ENCODE measurements at places on chromosomes 2 and 18.

GRCh38 chr2:5980450-5981190, 288.4 kb downstream of the SOX11 start:
- no peak for DNase-seq

- no peak for DNase-seq
Measured at GRCh38 chr2:60485055-60485454, 68.4 kb downstream of the BCL11A start.

DNA sequence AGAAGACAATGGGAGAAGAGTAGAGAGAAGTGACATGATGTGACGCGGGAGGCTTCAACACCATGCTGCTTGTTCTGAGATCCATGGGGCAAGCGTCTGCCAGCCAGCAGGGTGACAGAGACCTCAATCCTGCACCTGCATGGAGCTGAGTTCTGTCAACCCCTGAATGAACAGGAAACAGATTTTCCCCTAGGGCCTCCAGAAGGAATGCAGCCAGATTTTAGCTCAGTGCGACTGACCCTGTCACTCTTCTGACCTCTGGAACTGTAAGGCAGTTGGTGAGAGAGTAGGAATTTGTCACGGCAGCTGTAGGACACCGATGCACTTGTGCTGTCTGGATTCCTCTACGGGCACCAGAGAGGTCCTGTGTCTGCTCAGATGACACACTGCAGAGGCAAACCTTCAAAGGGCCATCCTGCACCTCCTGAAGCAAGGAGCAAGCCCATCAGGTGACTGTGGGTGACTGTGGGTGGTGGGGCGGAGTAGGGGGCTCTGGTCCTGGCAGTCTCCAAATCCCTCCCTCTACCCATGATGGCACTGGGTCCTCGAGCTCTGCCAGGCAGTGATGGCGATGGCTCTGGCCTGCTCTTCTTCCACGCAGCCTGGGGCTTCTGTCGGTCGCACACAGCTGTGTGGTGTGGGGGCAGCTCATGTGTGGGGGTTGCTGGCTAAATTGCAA, 194.3 kb upstream of the TWIST2 start:
- no peak for DNase-seq

- DNase-seq: no peak
Measured at GRCh38 chr2:165497659-165498317, 28.3 kb downstream of the CSRNP3 start.

DNA sequence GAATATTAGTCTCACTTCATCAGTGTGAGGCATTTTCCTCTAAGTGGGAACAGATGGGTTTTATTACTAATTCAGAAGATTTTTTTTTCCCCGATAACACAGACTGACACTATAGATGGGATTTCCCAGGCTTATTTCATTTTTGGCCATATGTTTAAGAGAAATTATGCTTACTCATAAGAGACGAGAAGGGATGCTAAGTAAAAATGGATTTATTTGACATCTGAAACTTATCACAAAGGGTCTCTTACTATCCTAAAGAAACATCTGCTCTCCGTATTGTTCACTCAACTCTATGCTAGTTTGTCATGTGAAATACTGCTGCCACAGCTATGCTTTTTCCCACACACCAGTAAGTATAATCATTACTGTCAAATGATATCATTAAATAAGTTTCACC, 1476.3 kb downstream of the LRP1B start:
- no peak for DNase-seq

DNA sequence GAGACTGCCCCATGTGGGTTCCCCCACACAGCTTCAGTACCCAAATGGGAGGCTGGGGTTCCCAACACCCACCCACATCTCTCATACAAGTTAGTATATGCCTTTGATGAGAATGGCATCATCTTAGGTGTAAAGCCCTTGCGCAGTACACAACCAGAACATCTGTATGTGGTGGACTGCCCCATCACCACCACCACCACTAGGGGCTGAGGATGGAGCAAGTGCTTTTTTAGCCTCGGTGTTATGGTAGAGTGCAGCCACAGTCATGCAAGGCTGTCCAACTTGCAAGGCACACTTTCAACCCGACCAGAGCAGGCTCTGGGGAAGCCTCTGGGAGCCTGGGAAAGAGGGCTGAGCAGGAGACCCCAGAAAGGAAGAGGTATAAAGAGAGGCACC, 241.2 kb downstream of the TFCP2L1 start:
- DNase-seq: no peak

GRCh38 chr2:201950606-201951005, 83.0 kb upstream of the FZD7 start:
- DNase-seq: no peak

GRCh38 chr18:65235966-65236624, 514.7 kb upstream of the CDH7 start:
- no peak for DNase-seq

- DNase-seq: no peak
Measured at GRCh38 chr2:60530660-60531281, 22.7 kb downstream of the BCL11A start.

DNA sequence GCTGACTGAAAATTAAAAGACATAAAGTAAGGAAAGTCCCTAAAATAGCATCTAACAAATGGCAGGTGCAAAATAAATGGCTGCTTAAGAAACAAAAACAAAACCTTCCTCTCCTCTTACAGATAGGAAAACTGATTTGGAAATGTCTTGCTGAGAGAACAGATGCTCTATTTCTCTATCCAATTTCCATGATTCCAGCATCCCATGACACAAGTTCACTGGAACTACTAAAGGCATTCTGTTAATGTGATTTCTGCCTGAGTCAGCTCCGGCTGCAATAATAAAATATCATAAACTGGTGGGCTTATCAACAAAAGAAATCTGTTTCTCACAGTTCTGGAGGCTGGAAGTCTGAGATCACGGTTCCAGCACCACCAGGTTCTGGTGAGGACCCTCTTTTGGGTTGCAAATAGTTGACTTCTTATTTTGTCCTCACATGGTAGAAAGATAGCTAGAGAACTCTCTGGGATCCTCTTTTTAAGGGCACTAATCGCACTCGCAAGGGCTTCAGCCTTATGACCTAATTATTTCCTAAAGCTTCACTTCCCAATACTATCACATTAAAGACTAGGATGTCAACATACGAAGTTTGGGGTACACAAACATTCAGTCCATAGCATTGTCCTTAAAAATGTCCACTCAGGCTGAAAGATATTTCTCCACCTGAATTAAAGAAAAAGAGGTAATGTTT, 78.2 kb upstream of the GALNT3 start:
- DNase-seq: no peak

DNA sequence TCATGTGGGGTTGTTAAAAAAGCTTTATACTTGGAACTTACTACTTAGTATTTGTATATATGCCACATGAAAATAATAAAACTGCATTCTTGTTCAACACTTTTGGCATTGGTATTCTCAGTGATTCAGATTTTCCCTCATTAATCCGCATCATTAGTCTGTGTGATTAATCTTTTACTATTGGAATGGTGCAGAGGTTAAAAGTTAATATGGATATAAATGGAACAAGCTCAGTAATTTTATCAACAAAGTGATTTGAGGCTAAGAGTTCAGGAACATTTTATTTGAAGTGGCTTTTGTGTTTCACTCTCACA, 45.4 kb upstream of the REG3G start:
- no peak for DNase-seq

GRCh38 chr2:220434385-220434784, 807.0 kb downstream of the SLC4A3 start:
- no peak for DNase-seq

- DNase-seq: no peak
Measured at GRCh38 chr2:216789081-216789480, 70.8 kb downstream of the TNP1 start.

GRCh38 chr18:48410095-48410920, 1.1 kb upstream of the ZBTB7C start:
- DNase-seq: peak; percentile 74

- DNase-seq: no peak
Measured at GRCh38 chr2:215535125-215535668, 99.3 kb upstream of the FN1 start.

GRCh38 chr18:55998801-55999385, 410.9 kb upstream of the TCF4 start:
- no peak for DNase-seq

- no peak for DNase-seq
Measured at GRCh38 chr2:218368150-218368528, 11.5 kb downstream of the CATIP start.

DNA sequence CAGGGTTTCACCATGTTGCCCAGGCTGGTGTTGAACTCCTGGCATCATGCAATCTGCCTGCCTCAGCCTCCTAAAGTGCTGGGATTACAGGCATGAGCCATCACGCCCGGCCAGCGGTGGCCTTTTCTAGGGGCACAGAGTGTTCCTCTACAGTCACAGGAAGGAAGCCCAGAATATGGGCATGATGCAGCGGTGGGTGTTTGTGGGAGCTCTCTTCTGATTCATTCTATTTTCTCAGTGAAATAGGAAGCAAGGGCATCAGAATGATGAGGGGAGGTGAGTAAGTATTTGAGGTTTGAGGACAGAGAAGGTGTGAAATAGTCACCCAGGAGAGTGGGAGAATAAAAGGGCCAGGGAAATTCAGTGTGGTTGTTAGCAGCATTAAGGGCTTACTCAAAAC, 70.3 kb upstream of the PSME4 start:
- peak; percentile 39 for DNase-seq

DNA sequence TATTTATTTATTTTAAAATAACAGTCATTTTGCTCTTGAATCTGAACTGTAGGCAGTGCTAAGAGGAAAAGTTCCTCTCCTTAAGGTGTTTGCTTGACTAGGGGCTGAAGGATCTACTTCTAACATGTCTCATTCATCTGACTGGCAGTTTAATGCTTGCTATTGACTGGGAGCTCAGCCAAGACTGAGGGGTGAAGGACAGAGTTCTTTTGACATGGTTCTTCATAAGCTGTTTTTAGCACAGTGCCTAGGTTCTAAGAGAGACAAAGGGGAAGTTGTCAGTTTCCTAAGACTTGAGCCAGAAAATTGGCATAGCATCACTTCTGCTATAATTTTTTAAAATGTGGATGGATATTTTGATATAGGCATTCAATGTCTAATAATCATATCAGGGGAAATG, 73.0 kb downstream of the COMMD1 start:
- no peak for DNase-seq

- DNase-seq: no peak
Measured at GRCh38 chr2:43070676-43071502, 155.5 kb downstream of the ZFP36L2 start.

DNA sequence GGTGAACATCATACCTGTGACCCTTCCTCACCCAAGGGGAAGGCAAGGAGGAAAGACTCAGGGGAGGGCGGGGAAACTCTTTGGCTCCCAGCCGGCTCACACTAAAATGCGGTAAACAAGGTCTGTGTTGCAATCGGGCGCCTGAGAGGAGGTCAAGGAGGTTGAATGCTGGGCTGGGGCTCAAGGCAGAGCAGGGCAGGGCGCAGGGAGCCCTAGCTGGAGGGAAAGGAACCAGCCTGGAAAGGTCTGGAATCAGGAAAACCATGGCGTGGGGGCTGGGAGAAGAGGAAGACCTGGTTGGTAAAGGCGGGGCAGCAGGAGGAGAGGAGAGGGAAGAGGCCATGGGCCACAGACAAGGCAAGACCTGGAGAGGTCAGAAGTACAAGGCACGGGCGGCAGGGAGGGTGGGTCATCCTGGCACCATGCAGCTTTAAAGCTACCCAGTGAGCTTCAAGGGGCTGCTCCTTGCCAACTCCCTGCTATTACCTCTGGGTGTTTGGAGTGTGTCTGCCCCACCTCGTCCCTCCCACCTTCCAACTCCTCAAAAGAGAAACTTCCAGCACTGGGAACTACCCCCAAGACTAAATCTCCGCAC, 4.8 kb upstream of the TMEM37 start:
- no peak for DNase-seq

DNA sequence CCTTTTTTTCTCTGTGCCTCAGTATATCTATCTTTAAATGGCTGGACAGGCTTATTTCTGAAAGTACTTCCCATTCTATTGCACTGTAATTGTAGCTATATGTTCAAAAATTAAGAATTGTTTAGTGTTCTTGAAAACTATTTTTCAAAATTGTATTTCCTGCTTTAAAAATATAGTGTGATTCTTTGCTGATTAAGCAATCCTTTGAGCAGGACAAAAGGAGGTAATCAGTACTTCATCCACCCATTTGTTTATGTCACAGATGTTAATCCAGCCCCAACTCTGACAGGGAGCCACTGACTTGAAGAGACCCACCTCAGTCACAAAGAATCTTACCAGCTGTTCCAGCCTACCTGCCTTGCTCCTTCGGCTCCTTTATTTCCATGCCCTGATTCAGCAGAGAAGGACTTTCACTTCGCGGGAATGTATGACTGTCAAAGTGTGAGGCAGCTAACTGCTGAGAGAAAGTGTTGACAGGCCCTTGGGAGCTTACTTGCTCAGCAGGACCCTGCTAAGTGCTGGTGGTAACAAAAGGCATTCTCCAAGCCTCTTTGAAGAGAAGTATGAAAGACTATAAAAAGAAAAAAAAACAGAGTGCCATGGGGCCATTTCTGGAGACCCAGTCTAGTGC, 393.3 kb upstream of the CYRIA start:
- DNase-seq: no peak

DNA sequence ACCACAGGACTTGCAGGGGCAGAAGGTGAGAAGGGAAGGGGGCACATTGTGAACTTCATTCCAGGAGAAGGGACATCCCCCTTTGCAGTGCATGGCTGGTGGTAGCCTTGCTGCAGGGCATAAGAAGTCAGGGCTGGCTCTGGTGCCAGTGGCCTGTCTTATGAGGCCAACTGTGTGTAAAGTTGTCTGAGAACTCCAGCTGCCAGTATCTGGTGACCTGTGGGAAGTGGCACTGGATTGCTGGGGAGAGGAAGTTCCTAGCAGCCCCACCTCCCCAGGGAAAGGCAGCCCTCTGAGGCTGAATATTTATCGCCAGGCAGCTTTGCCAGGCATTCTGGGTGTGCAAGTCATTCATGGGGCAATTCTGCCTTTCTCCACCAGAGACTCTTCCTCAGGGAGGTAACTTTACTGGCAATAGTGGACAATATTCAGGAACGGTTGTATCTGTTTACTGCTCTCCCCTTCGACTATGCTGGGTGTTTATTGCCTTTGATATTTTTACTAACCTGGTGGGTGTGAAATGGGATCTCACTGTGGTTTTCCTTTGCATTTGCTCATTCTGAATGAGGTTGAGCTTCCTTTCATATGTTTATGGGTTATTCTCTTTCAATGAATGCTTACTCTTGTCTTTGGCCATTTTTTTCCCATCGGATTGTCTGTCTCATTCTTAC, 12.3 kb downstream of the TRPM8 start:
- no peak for DNase-seq

GRCh38 chr2:67604360-67604759, 207.2 kb downstream of the ETAA1 start:
- no peak for DNase-seq

- no peak for DNase-seq
Measured at GRCh38 chr2:101577173-101577572, 102.3 kb upstream of the RFX8 start.

- DNase-seq: no peak
Measured at GRCh38 chr2:121898483-121898882, 143.0 kb downstream of the TSN start.

DNA sequence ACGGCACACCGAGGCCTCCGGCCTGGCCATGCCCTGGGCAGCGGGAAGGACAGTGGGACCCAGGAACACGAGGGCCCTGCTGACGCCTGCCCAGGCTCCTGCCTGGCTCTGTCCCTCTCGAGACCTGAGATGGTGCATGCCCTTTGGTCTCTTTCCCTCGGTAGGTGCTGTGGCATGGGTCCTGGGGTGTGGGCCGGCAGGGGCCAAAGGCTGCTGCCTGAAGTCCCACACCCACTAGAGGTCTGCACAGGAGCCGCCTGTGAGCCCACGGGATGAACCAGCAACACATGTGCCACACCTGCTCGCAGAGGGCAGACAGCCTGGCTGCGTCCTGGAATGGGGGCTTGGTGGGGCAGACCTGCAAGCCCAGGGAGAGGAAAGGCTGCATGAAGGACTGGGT, 73.3 kb downstream of the NDUFA10 start:
- DNase-seq: no peak

- DNase-seq: no peak
Measured at GRCh38 chr2:135159191-135159590, 107.1 kb downstream of the RAB3GAP1 start.
